ENCODE measurements at places on chromosomes 6 and 20. TPM values are rescaled to one million over a fixed set of nuclear protein-coding genes. Genes with fewer than 3 reads are reported as not detected.

FKBP1C gene
- 0.98 TPM for total RNA-seq

DBNDD2 gene
- 0.77 TPM for total RNA-seq

SERINC3 gene
- 97.1 TPM for total RNA-seq

PLA2G7 gene
- 0.53 TPM for total RNA-seq

TSBP1 gene
- not detected for total RNA-seq

Measured in SK-MEL-5 (cell line).